ENCODE measurements at places on chromosomes 1 and 21. TPM values are rescaled to one million over a fixed set of nuclear protein-coding genes. Genes with fewer than 3 reads are reported as not detected.

- peak; percentile 84 for DNase-seq
Measured at GRCh38 chr21:33682992-33683627, 40.8 kb downstream of the ITSN1 start.

- peak; percentile 65 for DNase-seq
Measured at GRCh38 chr1:210360852-210361477, 32.3 kb downstream of the HHAT start.

DNA sequence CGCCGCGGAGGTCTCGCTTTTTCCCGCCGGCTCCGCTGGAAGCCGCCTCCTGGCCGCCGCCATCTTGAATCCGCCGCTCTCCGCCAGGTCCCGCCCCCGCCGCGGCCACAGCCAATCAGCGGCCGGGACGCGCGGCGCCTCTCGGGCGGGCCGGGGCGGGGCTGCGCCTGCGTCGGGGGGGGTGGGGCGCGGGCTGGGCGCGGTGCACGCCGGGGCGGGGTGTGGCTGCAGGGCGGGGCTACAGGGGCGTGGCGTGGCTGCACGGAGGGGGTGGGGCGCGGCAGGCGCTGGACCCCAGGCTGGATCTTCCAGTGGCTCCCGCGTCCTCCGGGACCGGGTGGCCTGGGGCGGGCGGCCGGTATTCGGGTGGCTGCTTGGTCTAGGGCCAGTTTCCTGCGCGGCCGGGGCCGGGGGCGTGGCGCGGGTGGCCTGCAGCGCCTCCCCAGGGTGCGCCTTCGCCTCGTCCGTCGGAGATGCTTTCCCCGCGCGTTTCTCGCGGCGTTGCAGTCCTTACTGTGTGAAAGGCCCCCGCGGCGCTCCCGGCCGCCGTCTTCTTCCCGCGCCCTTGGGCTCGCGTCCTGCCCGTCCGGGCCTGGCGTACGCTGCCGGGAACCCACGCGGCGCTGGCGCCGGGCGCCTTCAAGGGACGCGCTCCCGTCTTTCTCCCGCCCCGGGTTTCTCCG lies 575 bp downstream of the PCNT start:
- DNase-seq = peak; percentile 83

DNA sequence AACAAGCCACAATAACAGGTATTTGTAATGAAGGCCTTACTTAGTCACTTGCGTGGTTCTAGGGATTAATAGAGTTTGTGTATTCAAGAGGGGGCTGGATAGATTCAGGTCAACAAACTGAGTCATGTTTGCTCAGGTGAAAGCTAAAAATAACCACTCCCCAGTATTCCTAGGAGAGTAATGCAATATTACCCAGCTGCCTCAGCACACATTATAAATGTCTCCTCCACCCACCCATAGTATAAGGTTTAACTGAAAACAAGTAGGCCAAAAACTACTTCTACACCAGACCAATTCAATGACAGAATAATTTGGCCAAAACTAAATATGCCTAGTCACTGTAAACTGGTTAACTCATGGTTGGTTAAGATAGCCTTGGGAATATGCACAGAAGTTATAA lies 34.4 kb downstream of the WLS start:
- no peak for DNase-seq

- no peak for DNase-seq
Measured at GRCh38 chr1:32536117-32536516, 3.1 kb upstream of the ZBTB8A start.

DNA sequence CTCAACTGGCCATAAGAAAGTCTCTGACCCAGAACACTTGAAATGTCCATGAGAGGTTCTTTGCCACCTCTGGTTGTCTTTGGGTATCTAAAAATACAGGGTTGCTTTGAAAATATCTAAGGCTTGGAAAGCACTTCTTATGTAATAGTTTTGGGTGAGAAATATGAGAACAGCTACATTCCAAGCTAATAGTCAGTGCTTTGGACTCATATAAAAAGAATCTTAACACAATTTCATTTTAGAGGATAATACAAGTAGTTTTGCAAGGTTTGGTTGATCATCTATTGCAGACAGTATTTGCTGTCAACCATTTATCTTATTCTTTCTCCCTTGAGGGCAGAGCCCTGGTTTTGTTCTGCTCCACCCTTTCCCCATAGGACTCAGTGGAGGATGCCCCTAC lies 207.5 kb downstream of the KCNK2 start:
- no peak for DNase-seq

GRCh38 chr1:76861149-76861548 lies 6.1 kb upstream of the ST6GALNAC5 start:
- no peak for DNase-seq

DNA sequence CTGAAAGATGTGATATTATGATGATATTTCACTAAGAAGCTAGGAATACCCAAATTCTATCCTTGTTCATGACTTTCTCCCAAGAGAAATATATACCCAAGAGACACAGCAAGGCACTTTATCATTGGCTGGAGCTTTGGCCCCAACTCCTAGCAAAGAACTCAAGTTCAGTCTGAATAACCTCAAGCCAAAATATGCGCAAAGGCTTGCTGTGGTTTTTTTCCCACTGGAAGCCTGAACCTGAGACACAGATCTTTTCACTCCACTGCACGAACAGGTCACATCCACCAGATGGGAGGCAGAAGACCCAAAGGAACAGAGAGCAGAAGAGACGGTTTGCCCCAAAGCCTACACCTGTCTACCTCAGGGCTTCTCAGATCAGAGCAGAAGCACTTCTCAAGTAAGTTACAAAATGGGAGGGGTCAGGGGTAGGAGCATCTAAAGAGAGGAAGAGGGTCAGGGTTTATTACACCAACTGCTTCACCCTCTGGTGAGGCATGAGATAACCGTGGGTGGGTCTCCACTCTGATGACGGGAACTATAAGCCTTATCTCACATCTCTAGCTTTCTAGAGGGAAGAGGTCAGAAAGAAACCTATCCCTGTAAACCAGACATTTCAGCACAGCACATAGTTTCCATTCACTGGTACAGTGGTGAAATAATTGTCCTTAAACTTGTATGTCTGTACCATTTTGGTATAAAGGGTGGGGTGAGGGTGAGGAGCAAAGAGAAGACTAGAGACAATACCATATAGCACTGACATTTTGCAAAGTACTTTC lies 17.1 kb upstream of the CDC42BPA start:
- peak; percentile 55 for DNase-seq

DNA sequence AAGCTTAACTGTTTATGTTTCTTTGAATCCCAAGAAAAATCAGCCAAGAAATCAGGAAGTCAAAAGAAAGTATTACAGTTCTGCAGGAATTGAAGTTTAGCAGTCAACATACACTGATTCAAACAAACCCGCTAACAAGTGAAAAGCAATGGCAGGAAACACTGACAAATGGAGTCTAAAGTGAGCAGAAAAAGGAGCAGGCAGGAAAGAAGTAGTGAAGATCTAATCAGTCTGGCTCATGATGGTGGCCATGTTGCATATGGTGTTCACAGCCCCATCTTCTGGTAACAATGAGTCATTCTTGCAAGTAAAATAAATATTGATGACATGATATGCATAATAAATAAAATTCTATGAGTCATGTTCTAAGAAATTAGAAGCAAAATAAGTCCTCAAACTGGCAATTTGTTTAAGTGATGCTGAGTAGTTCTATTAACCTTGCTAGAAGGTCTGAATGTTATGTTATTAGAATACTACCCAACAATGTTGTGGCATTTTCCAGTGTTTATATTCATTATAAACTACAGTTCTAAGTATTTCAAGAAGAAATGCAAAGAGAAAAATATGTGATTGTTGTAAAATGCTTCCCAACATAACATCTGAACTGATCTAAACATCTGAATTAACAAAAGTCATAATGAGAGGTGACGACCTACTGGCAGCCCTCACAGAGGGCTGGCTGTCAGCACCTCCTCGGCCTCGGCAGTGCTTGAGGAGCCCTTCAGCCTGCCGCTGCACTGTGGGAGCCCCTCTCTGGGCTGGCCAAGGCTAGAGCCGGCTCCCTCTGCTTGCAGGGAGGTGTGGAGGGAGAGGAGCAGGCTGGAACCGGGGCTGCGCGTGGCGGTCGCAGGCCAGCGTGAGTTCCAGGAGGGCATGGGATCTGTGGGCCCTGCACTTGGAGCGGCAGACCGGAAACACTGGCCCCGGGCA lies 5.7 kb upstream of the ACBD6 start:
- peak; percentile 83 for DNase-seq

DNA sequence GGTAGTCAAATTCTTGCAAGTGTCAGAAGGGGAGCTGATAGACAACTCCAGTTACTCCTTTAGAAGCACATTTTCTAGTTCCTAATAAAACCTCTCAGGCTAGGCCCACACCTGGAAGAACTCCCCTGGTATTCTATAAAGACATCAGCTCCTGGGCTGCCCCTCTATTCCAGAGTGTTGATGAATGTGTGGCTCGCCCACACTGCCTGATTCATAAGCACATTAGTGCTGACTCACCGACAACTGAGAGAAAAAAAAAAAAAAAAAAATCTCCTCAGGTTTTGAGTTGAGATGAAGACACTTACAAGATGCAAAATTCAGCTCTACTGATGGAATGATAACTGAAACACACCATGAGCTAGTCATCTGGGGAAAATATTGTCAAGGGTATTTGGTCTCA lies 188.1 kb downstream of the TNR start:
- DNase-seq = no peak

The RGS18 gene
- total RNA-seq = not detected

The STYXL2 gene
- not detected for total RNA-seq

Measured in fibroblast of villous mesenchyme (primary cell).